Panc1 (cell line): ENCODE measurements at places on chromosomes 5 and 9. TPM values are rescaled to one million over a fixed set of nuclear protein-coding genes. Genes with fewer than 3 reads are reported as not detected.

GRCh38 chr9:99013550-99013949, 69.8 kb downstream of the COL15A1 start:
- DNase-seq = no peak

- no peak for DNase-seq
Measured at GRCh38 chr5:135445306-135445985, 1.7 kb downstream of the DCANP1 start.

PCDHGA8 gene
- total RNA-seq = 0.18 TPM

DNA sequence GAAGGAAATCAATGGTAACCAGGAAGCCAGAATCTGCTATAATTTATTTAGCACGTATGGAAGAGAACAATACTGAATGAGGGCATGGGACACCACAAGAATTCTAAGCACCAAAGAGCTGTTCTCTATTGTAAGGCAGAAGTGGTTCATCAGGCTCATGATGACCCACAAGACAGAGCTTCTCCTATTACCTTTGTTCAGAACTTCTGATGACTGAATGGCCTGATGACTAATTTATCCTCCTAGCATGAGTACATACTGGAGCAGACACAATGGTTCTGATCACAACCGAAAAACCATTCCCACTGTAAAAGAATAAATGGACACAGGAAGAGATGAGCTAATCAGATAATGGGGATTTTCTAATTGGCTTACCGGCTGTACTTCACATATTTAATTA, 329.8 kb upstream of the PDE4D start:
- no peak for DNase-seq

FGF18 gene
- 1.7 TPM for total RNA-seq

PRDM9 gene
- not detected for total RNA-seq

GRCh38 chr5:67969631-67970030, 245.9 kb upstream of the PIK3R1 start:
- DNase-seq = no peak

LTC4S gene
- total RNA-seq = 0.69 TPM

- no peak for DNase-seq
Measured at GRCh38 chr5:111744455-111744854, 12.5 kb downstream of the NREP start.

HIGD2A gene
- 162 TPM for total RNA-seq

DNA sequence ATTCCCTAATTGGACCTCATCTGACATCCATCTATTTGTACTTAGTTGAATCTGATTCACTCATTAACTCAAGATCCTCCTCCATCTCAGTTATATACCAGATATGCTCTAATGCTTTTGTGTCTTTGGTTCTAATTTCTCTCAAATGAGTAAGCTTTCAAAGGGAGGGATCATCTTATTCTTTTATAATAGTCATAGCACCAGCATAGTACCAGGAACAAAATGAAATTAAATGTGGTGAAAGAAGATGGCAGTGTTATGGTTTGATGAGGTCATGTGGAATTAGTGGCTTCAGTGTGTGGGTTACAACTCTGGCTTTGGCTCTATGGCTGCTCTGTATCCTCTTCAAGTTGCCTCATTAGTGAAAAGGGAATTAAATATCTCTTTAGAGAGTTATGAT, 32.5 kb upstream of the ZNF366 start:
- DNase-seq = no peak

DNA sequence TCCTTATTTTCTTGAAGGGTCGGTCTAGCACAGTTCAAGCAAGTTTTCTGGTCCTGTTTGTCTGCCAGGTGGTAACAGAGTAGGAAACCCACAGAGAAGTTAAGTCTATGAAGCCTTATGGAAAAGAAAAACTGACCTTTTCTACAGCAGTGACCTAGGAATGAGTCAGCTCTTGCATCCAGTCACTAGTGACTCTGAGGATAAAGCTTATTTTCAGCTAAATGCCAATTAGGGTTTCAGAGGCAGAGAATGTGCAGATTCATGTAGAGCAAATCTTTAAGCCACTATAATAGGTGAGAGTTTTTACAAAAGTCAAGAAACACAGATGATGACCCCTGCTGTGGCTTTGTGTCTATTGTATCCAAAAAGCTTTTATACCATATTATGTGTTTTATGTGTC, 100.7 kb downstream of the CWC27 start:
- no peak for DNase-seq

PCDHGA12 gene
- total RNA-seq = 0.21 TPM

SH3GL2 gene
- total RNA-seq = not detected

DNA sequence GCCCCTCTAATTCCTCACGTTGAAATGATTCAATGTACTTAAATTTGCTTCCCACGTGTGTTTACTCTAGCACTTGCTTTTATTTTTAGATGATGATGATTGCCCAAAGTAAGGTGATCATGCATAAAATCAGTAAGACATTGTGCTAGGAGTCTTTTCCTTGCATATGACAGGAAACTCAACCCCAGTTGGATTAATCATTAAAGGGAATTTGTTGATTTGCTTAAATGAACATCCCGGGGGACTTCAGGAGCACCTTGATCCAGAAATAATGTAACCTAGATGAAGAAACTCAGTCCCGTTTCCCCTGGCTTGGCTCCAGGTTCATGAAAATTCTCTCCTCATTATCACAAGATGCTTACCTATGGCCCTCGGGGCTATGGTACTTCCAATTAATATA, 106.1 kb upstream of the STC2 start:
- DNase-seq = no peak

C9 gene
- total RNA-seq = 0.05 TPM

N4BP3 gene
- 2.3 TPM for total RNA-seq

- DNase-seq = no peak
Measured at GRCh38 chr9:6973089-6973488, 215.3 kb downstream of the KDM4C start.
